Stomach (tissue), 19 donors: ENCODE measurements at places on chromosomes 7 and 10. TPM values are rescaled to one million over a fixed set of nuclear protein-coding genes. Genes with fewer than 3 reads are reported as not detected.

DNA sequence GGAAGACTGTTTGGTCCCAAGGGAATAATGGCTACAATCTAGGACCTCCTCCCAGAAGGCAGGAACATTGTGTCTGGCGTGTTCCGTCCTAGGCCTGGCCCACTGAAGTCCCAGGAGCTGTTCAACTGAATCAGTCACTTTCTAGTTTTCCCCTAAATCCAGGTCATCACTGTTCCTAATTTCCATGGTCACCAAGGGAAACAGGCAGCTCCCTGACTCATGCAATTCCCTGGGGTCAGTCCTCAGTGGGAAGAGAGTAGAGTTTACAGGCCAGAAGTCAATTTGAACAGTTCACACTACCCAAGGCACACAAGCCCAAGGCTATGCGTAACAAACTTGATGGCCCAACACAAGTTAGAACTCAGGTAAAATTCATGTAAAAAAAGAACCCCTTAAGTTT lies 44.0 kb downstream of the CREB3L2 start:
- no peak for DNase-seq
- H3K27me3 ChIP-seq: no peaks in the 10 kb centered on the region
- H3K4me1 ChIP-seq: peaks cover 30% of the 10 kb centered on the region
- H3K36me3 ChIP-seq: peaks cover 5% of the 10 kb centered on the region

- no peaks in the 10 kb centered on the region for H3K36me3 ChIP-seq
- H3K4me3 ChIP-seq: no peak overlapping the region
- H3K27ac ChIP-seq: no peak overlapping the region
- no peak for DNase-seq
Observed at GRCh38 chr7:157686285-157686894, 349.6 kb downstream of the DNAJB6 start.

GRCh38 chr7:18425838-18426445 lies 69.6 kb upstream of the HDAC9 start:
- H3K27me3 ChIP-seq: no peaks in the 10 kb centered on the region
- DNase-seq: no peak
- no peaks in the 10 kb centered on the region for H3K4me1 ChIP-seq

GRCh38 chr10:34581801-34582532 lies 233.1 kb downstream of the PARD3 start:
- H3K36me3 ChIP-seq: no peaks in the 10 kb centered on the region
- no peak overlapping the region for H3K4me3 ChIP-seq
- H3K27ac ChIP-seq: no peak overlapping the region
- no peaks in the 10 kb centered on the region for H3K27me3 ChIP-seq
- no peaks in the 10 kb centered on the region for H3K4me1 ChIP-seq

DNA sequence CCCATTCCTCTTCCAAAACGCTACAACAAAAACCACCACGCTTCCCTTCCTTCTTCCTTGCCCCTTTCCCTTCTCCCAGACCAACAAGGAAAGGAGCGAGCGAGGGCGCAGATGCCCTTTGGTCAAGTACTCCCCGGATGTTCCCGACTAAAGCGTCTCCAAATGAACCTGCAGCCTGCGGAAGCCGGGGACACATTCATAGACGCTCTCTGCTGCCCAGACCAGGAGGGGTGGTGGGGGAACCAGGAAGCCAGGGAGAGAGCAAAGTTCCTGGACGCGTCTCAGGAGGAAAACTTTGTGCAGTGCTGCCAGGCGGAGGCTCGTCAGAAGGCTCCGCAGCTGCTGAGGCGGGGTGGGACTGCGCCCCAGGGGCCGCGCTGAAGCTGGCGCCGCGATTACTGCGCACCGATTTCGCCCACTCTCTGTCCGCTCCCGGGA lies 754 bp downstream of the SEMA3D start:
- no peaks in the 10 kb centered on the region for H3K36me3 ChIP-seq
- H3K4me3 ChIP-seq: peak overlapping the region; percentile 56
- DNase-seq: peak; percentile 26
- peaks cover 15% of the 10 kb centered on the region for H3K27me3 ChIP-seq
- peaks cover 24% of the 10 kb centered on the region for H3K4me1 ChIP-seq

- H3K27ac ChIP-seq: no peak overlapping the region
- H3K4me1 ChIP-seq: peaks cover 14% of the 10 kb centered on the region
- H3K4me3 ChIP-seq: no peak overlapping the region
- H3K27me3 ChIP-seq: peaks cover 9% of the 10 kb centered on the region
- H3K36me3 ChIP-seq: no peaks in the 10 kb centered on the region
Observed at GRCh38 chr7:108460964-108461363, 4.7 kb upstream of the NRCAM start.

DNA sequence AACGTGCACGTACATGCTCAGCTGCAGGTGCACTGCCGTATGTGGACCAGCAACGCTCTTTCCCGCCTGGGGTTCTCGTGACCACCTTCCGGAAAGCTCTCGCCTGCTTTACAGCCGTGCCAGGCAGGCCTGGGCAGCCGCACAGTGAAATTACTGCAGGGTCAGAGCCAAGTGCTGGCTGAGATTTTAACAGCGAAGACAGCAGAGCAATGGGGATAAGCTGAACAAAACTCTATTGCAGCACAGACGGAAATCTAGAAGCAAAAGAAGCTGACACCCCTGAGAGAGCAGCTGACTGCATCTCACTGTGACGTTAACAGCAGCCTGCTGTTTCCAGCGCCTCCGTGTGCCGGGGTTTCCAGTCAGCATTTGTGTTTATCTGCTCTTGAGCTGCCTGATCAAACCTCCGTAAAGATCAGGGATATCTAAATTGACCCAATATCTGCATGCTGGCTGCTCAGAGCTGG lies 179.0 kb downstream of the DIP2C start:
- peaks cover 19% of the 10 kb centered on the region for H3K36me3 ChIP-seq
- H3K27ac ChIP-seq: peak overlapping the region; percentile 61
- no peaks in the 10 kb centered on the region for H3K27me3 ChIP-seq

DNA sequence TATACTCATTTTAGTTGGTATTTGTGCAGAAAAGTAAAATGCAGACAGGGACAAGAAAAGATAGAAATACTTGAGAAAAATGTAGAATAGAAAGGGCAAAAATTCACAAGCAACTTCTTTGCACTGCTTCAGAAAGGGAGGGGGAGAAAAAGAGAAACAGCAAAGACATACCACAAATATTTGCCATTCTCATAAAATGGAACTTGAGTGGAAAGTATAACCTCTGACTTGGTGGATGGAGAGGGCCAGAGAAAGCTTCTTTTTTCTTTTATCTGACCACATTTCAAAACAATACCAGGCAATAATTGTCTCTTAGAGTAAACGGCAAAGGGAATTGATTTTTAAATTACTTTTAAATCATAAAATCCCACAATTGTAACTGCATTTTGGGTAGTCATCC lies 35.8 kb upstream of the TRUB1 start:
- H3K27me3 ChIP-seq: no peaks in the 10 kb centered on the region
- no peaks in the 10 kb centered on the region for H3K4me1 ChIP-seq
- H3K27ac ChIP-seq: no peak overlapping the region
- no peak for DNase-seq

DNA sequence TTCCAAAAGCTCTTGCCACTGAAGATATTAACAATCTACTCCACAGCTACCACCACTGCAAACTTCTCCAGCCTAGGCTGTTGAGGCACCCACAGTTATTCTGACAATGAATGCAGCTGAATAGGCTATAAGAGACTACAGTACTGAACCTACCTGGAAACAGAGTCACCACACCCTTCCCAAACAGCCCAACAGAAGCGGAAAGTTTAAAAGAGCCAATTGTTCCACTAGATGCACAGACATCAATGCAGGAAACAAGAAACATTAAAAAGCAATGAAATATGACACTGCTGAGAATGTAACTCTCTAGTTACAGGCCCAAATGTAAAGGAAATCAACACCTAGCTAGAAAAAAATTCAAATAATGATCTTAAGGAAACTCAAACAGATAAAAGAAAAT lies 64.5 kb upstream of the PLA2G12B start:
- H3K4me3 ChIP-seq: no peak overlapping the region
- DNase-seq: no peak
- H3K27me3 ChIP-seq: no peaks in the 10 kb centered on the region
- H3K4me1 ChIP-seq: peaks cover 6% of the 10 kb centered on the region
- peaks cover 77% of the 10 kb centered on the region for H3K36me3 ChIP-seq

DNA sequence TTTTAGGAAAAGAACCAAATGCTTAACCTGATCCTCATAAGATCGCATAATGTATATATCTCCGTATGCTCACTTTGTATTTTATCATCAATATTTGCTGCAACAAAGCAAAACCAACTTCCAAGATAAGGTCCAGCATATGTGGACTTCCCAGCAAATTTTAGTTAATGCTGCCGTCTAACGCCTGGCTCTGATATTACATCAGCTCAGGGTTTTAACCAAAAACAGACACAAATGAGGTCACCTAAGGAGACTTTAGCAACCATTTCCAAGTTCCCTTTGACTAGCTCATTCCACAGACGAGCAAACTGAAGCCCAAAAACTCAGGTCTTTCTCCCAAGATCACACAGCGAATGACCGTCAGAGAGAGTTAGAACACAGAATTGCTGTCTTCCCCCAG lies 59.4 kb upstream of the UCN3 start:
- no peaks in the 10 kb centered on the region for H3K36me3 ChIP-seq
- no peaks in the 10 kb centered on the region for H3K27me3 ChIP-seq
- H3K27ac ChIP-seq: no peak overlapping the region
- H3K4me1 ChIP-seq: no peaks in the 10 kb centered on the region
- no peak overlapping the region for H3K4me3 ChIP-seq

GRCh38 chr10:10796061-10796773 lies 221.5 kb upstream of the CELF2 start:
- peak overlapping the region; percentile 86 for H3K27ac ChIP-seq
- DNase-seq: no peak
- H3K4me1 ChIP-seq: no peaks in the 10 kb centered on the region
- no peaks in the 10 kb centered on the region for H3K36me3 ChIP-seq
- no peak overlapping the region for H3K4me3 ChIP-seq

DNA sequence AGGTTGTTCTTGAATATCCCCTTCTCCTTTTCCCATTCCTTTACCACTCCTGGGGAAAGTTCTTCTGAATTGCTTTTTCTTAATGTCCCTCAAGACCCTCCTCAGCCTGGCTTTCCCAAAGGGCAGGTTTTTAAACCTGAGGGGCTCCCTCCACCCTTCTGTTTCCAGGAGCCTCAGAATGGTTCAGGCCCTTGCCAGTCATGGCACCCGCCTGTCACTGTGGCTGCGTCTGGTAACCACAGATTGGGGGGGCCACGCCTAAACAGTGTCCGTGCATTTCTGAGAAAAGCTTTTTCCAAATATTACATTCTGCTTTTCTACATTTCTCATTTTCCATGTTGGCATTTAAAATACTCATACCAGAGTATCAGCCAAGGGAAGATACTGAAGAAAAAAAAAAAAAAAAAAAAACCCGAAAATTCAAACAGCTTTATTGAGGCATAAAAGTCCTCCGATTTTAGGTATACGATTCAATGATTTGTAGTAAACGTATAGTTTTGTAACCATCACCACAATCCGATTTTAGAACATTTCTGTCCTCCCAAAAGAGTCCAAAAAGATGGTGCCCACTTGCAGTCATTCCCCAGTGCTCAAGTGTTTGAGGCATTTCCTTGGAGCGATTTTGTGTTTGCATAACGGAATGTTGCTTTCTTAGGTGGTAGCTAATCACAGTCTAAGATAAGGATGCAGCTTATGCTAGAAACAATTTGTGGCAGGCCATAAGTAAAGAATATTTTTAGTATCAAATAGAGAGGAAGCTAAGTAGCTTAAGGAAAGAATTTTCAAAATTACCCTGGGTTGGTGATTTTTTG lies 22.1 kb downstream of the HKDC1 start:
- no peaks in the 10 kb centered on the region for H3K36me3 ChIP-seq
- no peak overlapping the region for H3K27ac ChIP-seq
- H3K27me3 ChIP-seq: no peaks in the 10 kb centered on the region

DNA sequence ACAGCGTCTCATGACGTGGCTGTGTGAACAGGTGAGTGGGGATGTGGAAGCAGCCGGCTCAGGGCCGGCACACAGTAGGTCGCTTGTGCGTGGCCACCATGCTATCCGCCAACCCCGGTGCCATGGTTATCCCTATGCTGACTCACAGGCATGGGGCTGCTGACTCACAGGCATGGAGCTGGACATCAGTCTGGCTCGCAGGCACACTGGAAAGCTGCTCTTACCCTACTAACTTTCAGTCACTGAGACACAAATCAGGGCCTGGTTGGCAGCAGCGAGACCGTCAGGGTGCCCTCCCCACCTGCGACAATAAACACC lies 341.9 kb downstream of the PTPRN2 start:
- H3K4me1 ChIP-seq: no peaks in the 10 kb centered on the region
- DNase-seq: peak; percentile 23
- no peak overlapping the region for H3K27ac ChIP-seq
- H3K27me3 ChIP-seq: no peaks in the 10 kb centered on the region
- no peak overlapping the region for H3K4me3 ChIP-seq

- no peaks in the 10 kb centered on the region for H3K27me3 ChIP-seq
- DNase-seq: no peak
- H3K36me3 ChIP-seq: no peaks in the 10 kb centered on the region
- H3K4me3 ChIP-seq: no peak overlapping the region
Observed at GRCh38 chr7:22176791-22177412, 180.1 kb downstream of the RAPGEF5 start.

DNA sequence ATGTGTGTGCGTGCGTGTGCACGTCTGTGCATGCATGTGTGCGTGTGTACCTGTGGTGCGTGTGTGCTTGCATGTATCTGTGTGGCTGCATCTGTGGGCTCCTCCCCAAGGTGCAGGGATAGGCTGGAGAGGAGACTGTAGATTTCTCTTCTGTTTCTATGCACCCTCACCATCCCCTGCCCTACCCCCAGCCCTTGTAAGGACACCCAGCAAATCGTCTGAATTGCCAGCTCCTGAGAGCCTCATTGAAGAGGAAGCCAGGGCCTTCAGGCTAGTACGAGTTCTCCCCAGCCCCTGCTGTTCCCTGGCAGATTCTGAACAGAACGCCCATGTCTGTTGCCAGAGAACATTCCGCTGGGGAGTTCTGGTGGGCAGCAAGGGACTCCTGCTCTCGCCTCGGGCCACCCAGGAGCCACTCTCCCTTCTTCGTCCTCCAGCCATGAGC lies 17.0 kb upstream of the TRIM8 start:
- H3K4me1 ChIP-seq: peaks cover 74% of the 10 kb centered on the region
- H3K27me3 ChIP-seq: no peaks in the 10 kb centered on the region
- peaks cover 6% of the 10 kb centered on the region for H3K36me3 ChIP-seq

DNA sequence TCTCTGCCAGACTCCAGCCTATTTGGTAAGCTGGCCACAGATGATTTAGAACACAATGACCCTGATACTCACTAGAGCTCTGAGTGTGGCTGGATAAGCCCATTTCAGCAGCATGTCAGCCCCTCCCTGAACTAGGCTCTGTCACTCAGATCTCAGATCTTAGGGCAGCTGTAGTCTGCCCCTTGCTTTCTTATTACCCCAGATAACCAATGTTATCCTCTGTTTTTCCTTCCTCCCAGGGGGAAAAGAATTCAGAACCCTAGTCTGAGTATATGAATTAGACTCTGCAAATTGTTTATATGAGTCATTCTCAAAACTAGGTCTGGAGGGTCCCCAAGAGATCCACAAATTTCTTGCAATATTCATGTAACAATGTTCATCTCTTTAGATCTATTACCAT lies 286.2 kb downstream of the KCNMA1 start:
- peak overlapping the region; percentile 6 for H3K27ac ChIP-seq
- H3K36me3 ChIP-seq: no peaks in the 10 kb centered on the region
- H3K4me3 ChIP-seq: no peak overlapping the region
- no peak for DNase-seq
- no peaks in the 10 kb centered on the region for H3K4me1 ChIP-seq

GRCh38 chr10:88216976-88217375 lies 353.6 kb downstream of the PTEN start:
- H3K27ac ChIP-seq: no peak overlapping the region
- no peaks in the 10 kb centered on the region for H3K4me1 ChIP-seq
- no peaks in the 10 kb centered on the region for H3K27me3 ChIP-seq
- DNase-seq: no peak
- H3K4me3 ChIP-seq: no peak overlapping the region

The CALCR gene
- total RNA-seq: not detected

The MGMT gene
- 25.2 TPM for total RNA-seq

The DNAH11 gene
- 1.7 TPM for total RNA-seq

The GHRHR gene
- total RNA-seq: not detected

The MMRN2 gene
- total RNA-seq: 40.0 TPM
